ENCODE measurements at places on chromosomes 3 and 15.

GRCh38 chr3:152825566-152825965 lies 9.4 kb upstream of the P2RY1 start:
- no peak for DNase-seq

DNA sequence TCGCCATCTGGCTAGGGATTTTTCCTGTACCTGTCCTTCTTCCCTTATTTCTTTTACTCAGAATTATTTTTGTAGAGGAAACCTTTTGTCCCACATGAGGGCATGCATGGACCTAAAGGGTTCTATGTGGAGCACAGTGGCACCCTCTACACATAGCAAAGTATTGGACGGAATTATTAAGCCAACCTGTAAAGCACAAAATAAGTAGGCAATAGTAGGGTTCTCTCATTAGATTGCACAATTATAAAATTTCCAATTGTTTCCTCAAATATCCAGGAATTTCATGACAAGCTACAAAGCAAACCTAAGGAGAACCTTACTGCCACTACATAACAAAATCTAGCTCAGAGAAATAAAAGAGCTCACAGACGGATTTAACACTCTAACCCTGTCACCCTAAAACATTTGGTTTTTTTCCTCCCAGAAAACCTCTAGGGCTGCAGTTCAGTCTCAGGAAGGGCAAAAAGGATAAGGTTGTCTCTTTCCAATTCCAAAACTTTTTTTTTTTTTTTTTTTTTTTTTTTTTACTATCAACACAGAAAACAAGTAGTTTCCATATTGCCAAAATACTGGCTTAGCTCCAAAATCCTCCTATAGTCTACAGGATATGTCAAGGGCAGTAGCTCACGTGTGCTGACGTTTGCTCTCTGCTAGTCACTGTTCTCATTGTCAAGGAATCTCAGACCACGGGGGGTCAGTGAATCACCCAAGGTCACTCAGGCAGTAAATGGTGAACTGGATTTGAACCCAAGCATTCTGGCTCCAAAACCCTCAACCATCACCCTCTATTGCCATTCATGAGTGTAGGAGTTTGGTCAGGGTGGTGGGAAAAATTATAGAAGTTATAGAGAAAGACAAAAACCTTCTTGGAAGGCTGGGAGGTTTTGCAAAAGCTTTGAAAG lies 52.3 kb downstream of the NCEH1 start:
- DNase-seq, result no peak

DNA sequence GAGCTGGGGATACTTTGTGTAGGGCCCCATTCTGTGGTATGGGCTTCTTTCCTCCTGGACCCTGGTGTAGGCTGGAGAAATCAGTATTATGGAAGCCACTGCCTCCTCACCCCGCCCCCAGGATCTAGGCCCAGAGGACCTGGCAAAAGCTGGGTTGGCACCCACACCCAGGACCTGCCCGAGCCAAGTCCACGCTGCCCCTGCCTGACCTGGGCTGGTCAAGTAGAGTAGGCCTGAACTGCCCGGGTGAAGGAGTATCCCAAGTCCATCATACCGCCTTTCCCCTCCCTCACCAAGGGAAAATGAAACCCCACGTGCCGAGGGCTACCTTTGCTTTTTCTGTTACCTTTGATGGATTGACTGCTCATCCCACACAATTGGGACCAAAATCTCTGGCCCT lies 37.7 kb upstream of the TRAK1 start:
- no peak for DNase-seq

DNA sequence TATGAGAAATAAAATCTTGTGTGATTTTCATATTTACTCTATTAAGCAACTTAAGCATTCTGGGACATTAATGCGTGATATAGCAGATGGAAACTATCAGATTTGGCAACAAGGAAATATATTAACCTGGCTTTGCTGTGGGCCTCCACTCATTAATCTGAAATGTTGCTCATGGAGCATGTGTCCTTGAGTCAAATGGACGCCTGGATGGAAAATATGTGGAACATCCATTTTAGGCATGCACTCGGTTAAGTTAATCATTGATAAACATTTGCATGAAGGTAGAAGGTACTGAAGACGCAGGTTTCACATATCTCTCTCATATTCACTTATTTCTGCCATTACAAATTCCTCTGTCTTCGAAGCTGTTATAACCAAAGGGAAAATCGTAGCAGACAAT lies 246.1 kb downstream of the NR2F2 start:
- no peak for DNase-seq

Data from stimulated activated CD4-positive, alpha-beta T cell treated with anti-CD3 and anti-CD28 coated beads, Interleukin-4, amount 100 ng/mL, for 4 hours (primary cell).